ENCODE measurements at places on chromosomes 5 and 9.

DNA sequence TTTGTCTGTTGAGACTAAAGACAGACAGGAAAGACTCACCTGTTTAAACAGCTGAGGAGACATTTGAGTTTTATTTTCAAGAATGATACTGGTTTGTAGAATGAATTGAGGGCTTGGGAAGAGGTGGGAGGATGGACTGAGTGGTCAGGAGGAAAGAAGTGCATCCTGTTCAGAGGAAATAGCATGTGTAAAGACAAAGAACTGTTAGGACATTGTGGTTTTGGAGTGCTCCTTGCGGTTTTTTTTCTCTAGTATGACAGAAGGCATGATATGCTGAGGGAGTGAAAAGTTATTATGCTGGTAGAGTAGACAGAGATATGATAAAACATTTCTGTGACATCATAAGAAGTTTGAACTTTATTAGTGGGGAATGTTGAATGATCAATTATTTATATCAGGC is 270.7 kb upstream of the ELAVL2 start:
- DNase-seq, result no peak

DNA sequence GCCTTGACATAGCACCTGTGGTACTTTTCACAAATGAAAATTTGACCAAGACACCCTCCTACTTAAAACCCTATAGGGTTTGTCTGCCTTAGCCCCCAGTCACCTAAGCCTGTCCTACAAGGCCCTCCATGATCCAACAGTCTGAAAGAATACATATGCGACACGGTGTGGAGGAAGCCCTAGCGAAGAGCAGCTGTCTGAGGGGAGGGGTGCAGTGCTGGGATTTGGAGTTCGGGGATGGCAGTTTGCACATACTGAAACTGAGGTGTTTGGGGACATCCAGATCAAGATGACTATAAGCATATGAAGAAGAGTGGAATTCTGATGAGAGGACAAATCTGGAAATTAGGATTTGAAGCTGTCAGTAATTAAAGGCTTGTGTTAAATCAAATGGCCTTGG is 7.2 kb upstream of the MYORG start:
- DNase-seq, result no peak

DNA sequence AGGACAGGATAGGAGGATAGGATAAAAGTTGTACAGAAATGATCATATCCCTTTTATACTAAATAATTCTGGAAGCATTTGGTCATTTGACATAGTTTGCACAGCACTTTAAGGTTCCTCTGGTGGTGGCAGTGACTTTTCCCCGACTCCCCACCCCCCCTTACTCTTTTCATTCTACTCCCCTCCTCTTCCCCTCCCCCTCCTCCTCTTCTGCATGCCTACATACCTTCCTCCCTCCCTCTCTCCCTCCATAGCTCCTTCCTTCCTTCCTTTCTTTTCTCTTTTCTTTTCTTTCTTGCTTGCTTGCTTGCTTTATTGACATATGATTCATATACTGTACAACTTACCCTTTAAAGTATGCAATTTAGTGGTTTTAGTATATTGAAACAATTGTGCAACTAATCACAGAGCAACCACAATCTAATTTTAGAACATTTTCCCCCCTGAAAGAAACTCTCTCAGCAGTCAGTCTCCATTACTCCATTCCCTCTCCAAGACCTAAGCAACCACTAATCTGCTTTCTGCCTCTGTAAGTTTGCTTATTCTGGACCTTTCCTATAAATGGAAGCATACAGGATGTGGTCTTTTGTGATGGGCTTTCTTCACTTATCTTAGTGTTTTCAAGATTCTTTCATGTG is 159.0 kb downstream of the HACD4 start:
- no peak for DNase-seq

DNA sequence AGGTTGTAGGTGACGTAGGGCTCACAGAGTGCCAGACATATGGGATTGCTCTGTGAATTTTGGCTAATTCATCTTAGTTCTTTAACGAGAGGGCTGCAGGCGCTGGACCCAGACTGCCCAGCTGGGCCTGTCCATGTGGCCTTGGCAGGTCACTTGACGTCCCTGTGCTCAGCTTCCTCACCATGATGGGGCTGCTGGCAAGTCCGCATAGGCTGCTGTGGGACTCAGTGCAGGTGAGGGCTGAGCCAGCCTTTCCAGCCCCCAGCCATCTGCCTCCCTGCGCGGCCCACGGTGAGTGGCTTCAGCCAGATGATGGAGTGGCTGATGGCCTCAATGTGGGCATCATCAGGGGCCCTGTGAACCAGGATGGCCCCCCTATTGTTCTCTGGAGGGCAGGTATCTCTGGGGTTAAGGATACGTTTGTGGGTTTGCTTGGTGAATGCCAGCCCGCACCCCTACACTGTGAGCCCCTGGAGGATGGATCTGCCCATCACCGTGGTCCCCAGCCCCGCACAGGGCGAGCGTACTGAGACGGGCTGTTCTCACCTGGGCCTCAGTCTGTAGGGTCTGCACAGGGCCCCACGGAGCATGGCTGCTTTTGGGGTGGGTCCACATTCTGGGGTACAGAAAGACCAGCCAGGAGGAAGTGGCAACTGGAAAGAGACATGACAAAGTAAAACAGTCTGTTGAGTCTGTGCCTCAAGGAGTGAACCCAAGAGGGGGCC is 3.7 kb downstream of the CARD19 start:
- DNase-seq, result no peak

GRCh38 chr5:50655810-50656205 is 10.6 kb upstream of the PARP8 start:
- DNase-seq, result no peak

DNA sequence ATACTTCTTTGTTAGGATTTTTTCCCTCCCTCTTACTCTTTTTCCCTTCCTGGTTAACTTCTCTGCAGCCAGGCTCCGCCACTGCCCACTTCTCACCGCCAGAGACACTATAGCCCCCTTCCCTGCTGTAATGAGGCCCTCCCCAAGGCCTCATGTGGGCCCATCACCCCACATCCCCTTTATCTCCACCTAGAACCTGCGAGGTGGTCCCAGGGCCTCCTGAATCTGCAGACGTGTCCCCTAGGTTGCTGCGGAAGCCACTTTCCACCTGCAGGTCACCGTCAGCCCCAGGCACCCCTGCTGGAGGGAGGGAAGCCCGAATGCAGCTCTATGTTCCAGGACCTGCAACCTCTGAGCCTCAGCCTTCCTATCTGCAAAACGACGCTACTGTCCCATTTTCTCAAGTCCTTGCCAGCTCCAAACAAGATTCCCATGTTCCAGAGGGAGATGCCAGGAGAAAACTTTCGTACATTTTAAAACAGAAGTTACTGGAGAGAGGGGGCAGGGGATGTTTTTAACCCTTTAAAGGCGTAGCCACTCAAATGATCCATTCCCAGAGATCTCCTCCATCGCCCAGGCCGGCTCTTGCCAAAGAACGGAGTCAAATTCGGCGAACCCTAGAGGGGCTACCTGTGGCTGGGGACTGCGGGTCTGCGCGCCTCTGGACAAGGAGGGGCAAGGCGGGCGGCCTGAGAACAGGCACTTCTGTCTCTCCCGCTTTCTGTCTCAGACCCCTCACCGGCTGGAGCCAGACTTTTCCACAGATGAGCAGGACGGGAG is 929 bp downstream of the SH3PXD2B start:
- DNase-seq, result no peak

DNA sequence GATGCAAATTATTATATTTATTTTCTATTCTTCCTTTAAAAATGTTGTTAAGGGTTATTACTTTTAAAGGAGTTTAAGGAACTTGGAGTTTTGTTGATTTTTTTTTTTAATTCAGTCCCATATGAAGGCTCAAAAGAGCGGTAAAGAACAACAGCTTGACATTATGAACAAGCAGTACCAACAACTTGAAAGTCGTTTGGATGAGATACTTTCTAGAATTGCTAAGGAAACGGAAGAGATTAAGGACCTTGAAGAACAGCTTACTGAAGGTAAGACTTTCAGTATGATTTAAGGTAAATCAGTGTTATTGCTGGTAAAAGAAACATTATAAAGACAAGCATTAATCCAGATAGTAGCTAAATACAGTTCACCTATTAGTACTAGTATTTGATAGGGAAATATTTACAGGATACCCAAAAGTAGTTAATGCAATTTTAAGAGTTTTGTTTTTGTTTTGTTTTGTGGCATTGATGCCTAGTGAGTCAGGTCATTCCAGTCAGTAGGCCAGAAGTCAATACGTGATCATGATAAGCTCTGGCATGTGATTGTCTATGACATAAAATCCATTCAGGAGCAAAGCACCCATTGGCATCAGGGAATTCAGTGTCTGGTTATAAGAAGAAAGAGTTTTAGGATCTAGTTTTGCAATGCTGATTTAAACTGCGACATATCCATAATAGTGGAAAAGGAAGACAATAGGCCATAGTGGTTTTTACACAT is 49.2 kb downstream of the CNTRL start:
- no peak for DNase-seq

- DNase-seq, result no peak
Observed at GRCh38 chr9:112086627-112087026, 88.5 kb downstream of the SUSD1 start.

DNA sequence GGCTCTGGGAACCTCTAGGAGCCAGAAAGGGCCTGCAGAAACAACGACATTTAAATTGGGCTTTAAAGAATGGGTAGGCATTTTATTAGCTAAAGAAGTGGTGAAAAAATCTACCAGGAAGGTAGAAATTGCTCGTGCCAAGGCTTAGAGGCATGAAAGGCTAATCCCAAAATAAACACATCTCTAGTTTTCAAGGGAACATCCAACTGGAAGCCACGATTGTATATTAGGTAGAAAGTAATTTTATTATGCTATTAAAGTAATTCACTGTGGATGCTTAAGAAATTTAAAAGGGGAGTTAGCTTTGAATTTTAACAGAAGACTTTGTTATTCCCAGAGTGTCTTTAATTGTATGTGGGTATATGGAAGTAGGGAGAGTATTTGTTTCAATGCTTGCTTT is 17.5 kb upstream of the CNTLN start:
- no peak for DNase-seq

DNA sequence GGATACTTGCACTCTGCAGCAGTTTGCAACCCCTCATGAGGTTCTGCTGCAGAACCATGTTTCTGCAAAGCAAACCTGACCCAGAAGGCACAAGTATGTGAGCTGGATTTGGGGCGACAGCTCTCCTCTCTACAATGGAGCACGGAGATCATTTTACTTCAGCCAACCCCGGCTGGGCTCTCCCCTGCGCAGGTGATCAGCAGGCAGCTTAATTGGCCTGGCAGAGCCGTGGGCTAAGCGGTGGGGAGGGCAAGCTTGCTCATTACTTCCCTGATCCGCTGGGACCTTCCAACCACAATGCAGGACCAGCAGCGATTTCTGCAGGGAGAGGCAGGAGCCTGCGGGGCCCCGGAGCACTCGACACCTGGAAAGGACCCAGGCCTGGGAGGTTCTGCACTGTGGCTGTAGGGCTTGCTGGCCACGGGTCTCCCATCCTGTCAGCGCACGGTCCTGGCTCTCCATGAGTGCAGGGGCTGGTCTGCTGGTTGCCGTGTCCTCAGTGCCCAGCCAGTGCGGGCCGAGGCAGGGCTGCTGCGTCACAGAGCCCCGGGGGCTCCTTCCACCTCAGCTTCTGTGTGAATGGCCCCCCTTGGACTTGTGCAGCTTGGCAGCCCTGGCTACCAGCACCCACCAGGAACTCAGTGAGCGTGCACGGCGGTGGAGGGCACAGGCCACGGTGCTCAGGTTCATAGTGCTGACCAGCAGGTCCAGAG is 51.8 kb upstream of the RAPGEF1 start:
- no peak for DNase-seq

- no peak for DNase-seq
Observed at GRCh38 chr5:181098762-181099601, 32.0 kb downstream of the OR2V1 start.

DNA sequence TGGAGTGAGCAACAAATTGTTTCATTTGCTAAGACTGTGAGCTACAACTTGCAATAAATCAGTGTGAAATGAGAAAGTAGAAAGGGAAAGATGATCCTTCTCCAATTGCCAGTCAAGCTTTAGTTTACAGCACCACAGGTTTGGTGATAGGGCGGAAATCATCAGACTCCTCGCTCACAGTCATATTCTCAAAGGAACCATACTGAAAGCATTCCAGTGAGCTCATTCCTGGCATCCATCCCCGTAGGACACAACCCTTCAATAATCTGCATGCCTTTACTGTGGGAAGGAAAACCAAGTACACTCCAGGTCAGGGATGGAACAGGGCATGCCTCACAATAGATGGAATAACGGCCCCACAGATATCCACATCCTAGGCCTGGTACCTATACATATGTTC is 80.7 kb downstream of the FSTL4 start:
- DNase-seq, result no peak

- DNase-seq, result no peak
Observed at GRCh38 chr9:26391036-26391435, 501.6 kb downstream of the CAAP1 start.

- DNase-seq, result peak; percentile 61
Observed at GRCh38 chr5:35926389-35927051, 11.9 kb downstream of the CAPSL start.

- no peak for DNase-seq
Observed at GRCh38 chr5:116378007-116378776, 196.4 kb downstream of the SEMA6A start.

DNA sequence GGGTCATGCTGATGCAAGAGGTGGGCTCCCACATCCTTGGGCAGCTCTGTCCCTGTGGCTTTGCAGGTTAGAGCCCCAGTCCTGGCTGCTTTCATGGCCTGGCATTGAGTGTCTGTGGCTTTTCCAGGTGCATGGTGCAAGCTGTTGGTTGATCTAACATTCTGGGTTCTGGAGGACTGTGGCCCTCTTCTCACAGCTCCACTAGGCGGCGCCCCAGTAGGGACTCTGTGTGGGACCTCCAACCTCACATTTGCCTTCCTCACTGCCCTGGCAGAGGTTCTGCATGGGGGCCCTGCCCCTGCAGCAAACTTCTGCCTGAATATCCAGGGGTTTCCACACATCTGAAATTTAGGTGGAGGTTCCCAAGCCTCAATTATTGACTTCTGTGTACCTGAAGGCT is 150.1 kb downstream of the NNT start:
- DNase-seq, result no peak

All from naive thymus-derived CD4-positive, alpha-beta T cell (primary cell).